NCI-H2081 treated with DMSO at 0.1 percent for 48 hours (cell line): ENCODE measurements at places on chromosomes 1 and 21.

GRCh38 chr1:228555074-228555994 lies 68.2 kb downstream of the RNF187 start:
- DNase-seq: no peak

DNA sequence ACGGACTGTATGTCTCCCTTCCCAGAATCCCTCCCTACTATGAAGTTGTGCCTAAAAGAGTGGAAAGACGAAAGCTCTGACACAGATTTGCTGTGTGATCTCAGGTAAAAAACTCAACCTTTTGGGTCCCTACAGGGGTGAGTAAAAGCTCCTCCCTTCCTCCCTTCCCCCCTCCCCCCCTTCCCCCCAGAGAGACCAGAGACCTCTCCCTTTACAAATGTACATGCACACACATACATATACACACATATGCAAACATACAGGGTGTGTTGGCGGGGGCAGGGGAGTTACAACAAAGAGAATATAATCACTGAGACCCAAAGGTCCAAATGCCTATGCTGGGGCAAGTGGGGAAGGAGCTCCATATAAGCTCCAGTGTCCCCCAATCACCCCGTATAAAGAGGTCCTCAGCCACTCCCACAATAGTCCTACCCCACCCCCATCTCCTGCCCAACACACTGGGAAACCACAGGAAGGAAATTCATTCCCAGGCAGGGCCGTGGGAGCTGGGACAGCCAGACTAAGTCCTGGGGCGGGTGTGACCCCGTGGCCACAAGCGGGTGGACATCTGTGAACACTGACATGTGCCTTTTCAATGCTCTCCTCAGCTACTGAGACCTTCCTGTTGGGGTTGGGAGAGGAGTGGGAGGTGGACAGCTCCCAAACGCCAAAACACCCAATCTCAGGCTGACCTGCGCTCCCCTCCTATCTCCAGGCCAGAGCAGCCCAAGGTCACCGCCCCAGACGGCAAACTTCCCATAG lies 2.0 kb downstream of the MEF2D start:
- no peak for DNase-seq

DNA sequence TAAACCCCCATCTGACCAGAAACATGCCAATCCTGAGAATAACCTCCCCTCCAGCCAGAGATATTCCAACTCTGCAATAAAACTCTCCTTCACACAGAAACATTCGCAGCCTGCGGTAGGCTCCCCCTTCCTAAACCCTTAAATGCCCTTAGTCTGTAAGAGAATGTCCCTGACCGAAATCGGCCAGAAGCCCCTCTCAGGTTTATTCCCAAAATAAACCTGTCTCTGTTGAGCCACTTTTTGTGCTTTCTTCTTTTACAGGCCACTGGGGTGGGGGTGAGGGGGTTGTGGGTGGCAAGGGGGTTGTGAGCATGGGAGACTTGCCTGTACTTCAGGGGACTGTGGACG lies 4.6 kb downstream of the PRXL2B start:
- DNase-seq: no peak

GRCh38 chr1:89527750-89528381 lies 3.2 kb downstream of the LRRC8B start:
- no peak for DNase-seq

- no peak for DNase-seq
These were observed 46.0 kb downstream of the TRAPPC10 start for GRCh38 chr21:44057960-44058651.

DNA sequence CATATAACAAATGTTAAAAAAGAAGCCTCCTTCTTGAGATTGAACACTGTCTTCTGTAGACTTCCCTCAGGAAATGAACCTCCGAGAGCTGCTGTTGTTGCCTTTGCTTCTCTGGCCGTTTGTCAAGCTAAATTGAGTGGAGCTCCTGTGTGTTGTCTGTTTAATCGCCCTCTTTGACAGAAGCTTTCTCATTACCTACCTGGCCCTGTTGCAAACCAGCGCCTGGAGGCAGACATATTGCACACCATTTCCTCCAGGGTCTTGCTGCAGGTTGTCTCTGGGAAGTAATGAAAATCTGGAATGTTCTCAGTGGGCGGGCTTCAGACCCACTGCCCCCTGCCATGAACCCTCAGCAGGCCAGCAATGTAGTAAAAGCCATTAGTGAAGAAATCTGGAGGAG lies 83.3 kb downstream of the GABPA start:
- no peak for DNase-seq

GRCh38 chr1:218699865-218700264 lies 354.7 kb downstream of the TGFB2 start:
- DNase-seq: no peak

DNA sequence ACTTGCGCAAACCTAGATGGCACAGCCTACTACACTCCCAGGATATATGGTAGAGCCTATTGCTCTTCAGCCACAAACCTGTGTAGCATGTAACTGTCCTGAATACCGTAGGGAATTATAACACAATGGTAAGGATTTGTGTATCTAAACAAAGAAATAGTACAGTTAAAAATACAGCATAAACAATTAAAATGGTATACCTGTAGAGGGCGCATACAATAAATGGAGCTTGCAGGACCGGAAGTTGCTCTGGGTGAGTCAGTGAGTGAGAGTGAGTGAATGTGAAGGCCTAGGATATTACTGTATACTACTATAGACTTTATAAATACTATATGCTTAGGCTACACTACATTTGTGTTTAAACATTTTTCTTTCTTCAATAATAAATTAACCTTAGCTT lies 99.3 kb downstream of the PLD5 start:
- no peak for DNase-seq

DNA sequence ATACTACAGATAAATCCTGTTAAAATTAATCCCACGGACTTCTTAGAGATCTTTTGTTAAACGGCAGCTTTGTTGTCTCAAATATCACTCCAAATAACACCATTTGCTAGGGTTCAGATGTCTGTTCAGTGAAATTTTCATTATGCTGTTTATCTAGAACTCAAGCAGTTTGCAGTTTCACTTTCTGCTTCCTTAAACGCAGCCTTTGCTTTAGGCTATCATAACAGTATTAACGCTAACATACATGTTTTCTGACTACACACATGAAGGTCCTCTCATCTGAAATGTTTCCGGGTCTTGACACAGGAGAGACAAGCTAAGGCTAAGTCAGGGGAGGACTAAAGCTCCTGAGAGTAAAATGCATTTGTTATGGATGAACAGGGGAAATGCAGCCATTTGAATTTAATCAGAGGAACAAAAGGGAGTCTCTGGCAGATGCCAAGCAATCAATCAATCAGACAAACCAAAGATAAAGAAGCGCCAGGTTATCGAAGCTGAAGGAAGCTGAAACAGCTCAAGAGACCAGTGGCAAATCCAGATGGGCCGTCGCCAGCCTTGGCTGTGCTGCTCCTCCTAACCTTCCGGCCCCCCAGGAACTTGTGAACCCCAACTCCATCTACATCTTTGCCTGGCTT lies 16.9 kb downstream of the CCSAP start:
- no peak for DNase-seq

DNA sequence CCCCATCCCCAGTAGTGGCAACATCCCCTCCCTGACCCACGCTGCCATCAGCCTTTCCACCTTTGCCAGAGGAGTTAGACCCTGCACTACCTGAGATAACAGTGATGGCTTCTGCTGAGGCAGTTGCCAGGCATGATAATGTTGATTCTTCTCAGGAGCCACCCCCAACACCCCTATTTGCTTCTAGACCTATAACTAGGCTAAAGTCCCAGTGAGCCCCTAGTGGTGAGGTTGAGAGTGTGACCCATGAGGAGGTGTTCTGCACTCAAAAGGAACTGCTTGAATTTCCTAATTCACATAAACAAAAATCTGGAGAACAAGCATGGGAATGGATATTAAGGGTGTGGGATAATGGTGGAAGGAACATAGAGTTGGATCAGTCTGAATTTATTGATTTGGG lies 159.6 kb upstream of the COL11A1 start:
- DNase-seq: no peak
